ENCODE measurements at places on chromosomes 13 and 19. TPM values are rescaled to one million over a fixed set of nuclear protein-coding genes. Genes with fewer than 3 reads are reported as not detected.

- no peak for DNase-seq
Observed at GRCh38 chr13:33509642-33510229, 224.2 kb upstream of the STARD13 start.

DNA sequence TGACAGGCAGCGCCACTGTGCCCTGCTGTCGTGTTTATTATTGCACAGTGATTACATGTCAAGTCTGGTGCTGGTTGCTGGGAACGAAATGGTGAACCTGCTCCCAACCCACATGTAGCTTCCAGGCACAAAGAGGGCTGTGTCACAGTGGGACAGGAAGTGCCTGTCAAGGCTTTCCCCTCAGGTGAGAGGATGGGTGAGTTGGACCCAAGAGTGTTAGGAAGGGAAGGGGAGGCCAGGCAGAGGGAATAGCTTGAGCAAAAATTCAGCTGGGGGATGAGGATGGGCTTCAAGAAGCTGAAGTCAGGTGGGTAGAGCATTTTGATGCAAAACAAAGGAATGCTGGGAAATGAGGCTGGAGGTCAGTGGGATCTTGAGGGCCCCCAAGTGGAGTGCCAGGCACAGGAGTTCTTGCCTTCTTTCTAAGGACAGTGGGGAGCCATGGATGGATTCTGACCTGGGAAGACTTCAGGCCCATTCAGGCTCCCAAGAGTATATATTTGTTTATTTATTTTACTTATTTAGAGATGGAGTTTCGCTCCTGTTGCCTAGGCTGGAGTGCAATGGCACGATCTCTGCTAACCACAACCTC, 8.5 kb upstream of the QTRT1 start:
- DNase-seq: no peak

- no peak for DNase-seq
Observed at GRCh38 chr19:51511353-51511752, 9.8 kb upstream of the SIGLEC12 start.

- no peak for DNase-seq
Observed at GRCh38 chr13:94813920-94814475, 101.7 kb upstream of the SOX21 start.

DNA sequence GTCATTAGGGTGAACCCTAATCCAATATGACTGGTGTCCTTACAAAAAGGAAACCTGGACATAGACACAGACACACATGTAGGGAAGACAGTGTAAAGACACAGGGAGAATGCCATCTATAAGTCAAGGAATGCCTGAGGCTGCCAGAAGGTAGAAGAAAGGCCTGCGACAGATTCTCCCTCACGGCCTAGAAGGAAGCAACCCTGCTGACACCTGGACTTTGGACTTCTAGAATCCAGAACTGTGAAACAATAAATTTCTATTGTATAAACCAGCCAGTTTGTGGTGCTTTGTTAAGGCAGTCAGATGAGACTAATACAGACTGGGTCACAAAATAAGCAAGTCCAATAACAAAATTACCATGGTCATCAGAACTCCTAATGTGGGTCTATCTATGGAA, 120.4 kb downstream of the ENOX1 start:
- no peak for DNase-seq

Gene CLEC17A
- 0.35 TPM for total RNA-seq

DNA sequence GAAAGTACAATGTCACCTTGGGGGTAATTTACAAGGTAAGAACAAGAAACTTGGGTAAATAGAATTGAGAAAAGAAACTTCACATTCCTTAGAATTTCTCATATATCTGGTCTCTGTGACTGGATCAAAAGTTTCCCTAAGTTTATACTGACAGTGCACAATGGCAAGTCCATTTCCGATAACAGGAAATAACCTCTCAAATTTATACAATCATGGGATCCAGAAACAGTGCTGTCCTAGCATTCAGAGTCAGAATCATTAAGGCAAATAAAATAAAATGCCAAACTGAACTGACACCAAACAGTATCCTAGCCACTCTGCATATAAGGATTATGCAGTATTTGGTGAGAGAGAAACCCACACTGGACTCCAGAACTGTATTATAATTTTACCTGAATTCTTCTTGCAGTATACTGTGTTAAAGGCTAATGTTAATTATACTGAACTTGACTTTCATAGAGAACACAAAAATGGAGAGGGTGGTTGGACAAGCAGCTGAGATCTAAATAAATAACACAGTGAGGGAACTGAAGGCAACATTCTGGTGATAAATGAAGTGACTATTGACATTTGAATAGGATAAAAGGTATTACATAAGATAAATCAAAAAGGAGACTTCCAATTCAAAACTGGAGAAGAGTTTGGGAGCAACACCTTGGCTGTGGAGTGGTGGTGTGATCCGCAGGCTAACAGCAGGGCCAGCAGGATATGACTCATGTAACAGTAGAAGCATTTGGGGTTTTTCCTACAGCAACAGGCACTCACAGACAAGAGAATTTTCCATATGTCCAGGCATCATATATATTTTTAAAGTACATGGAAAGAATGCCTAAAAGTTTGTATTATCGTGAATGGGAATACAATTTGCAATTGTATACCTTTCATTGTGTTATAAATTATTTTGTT, 932.5 kb upstream of the MIR17HG start:
- no peak for DNase-seq

Gene FAM216B
- not detected for total RNA-seq

DNA sequence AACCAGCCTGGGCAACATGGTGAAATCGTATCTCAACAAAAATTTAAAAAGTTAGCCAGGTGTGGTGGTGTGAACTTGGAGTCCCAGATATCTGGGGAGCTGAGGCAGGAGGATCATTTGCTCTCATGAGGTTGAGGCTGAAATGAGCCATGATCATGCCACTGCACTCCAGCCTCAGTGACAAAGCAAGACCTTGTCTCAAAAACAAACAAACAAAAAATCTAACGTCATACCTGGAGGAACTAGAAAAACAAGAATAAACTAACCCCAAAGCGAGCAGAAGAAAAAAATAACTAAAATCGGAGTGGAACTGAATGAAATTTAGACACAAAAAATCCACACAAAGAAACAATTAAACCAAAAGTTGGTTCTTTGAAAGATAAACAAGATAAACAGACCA, 1885.1 kb downstream of the OLFM4 start:
- no peak for DNase-seq

DNA sequence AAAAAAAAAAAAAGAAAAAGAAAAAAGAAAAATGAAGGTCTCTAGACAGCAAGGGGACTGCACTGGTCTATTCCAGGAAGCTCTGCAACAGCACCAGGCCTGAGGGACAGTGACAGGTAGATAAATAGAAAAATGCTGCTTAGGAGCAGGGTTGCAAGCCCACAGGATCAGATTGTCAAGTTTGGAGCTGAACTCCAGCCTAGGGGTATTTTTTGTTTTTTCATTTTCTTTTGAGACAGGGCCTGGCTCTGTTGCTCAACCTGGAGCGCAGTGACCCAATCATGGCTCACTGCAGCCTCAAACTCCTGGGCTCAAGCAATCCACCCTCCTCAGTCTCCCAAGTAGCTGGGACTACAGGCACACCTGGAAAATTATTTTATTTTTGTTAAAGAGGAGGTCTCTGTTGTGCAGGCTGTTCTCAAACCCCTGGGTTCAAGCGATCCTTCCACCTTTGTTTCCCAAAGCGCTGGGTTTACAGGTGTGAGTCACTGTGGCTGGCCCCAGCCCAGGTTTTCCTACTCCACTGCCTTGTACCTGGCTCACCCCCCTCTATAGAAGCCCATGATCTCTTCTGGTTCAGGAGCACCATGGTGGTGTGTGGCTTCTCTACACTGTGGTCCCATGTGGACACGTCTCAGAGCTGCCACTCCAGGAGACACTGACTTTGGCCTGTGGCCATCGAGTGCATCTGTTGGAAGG, 23.9 kb downstream of the POP4 start:
- DNase-seq: no peak

GRCh38 chr19:36051637-36052036, 2.4 kb downstream of the THAP8 start:
- DNase-seq: no peak

DNA sequence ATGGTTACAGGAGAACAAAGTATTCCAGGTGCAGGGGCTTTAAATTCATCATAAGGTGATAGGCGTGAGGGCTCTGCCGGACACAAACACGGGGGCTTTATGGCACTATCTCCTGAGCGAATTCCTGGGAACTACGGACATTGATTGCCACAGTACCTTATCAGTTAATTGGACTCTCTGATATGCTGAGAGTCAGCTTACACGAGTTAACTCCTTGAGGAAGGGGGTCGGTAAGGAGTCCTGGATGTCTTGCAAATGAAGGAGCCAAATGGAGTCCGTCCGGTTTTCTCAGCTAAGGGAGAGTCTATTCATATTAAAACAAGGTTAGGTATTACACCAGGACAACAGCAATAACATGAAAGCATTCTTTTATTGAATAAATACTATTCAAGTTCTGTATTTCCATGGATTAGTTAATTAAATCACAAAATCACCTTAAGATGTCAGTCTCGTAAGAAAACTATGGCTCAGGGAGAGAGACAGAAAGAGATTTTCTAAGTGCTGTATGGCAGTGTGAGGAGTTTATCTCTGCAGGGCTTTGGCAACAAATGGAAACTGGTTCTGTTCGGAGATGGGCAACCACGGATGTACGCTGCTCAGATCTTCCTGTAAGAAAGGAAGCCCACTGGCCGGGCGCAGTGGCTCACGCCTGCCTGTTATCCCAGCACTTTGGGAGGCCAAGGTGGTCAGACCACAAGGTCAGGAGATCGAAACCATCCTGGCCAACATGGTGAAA, 26.2 kb upstream of the HIF3A start:
- DNase-seq: no peak

DNA sequence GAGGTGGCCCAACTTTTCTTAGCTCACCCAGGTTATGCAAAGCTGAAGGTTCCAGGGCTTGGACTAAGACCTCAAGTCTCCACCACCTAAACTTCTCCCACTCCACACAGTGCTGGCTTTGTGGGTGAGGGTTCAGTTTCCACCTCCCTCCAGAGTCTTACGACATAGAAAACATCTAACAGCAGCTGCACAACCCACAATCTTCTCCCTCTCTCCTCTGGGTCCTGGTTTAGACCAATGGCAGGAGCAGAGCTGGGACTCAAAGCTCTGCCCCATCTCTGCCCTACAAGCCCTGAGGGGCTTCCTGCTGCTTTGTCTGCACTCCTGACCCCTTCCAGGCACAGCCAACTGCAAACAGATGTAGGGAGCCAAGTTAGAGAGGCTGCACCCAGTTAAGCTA, 16.0 kb downstream of the IRGC start:
- no peak for DNase-seq
